NCI-H1105 (cell line): ENCODE measurements at places on chromosomes 2 and 18.

- no peak for DNase-seq
Observed at GRCh38 chr2:34936089-34936488, 1337.0 kb upstream of the FAM98A start.

DNA sequence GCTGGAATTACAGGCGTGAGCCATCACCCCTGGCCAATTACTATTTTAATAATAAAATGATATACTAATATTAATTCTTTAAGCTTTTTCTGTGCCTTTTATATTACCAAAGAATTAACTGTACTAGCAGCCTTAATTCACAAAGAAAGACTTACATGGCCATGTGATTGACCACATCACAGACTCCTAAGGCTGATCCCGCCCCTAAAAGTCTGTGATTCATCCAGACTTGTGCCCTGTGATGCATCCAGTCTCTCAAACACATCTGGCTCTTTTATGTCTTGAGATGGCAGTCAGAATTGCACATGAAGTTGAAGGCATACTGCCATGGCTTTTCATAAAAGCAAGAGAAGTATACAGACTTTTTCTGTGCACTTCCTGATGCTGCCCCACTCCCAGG lies 91.7 kb downstream of the DTNA start:
- DNase-seq = no peak

DNA sequence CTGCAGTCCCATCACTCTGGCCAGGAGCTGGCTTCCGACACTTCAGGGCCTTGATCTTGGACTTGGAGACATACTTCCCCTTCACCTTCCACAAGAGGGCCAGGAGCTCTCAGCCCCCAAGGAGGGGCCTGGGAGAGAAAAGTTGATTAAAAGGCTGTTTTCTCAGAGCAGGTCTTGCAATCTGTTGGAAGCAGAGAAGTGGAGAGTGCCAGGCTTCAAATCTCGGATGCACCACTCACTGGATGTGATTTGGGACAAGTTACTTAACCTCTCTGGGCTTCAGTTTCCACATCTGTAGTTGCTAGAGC lies 255.3 kb downstream of the CYP26B1 start:
- no peak for DNase-seq

- DNase-seq = no peak
Observed at GRCh38 chr2:165173215-165173614, 30.6 kb downstream of the SCN3A start.

- DNase-seq = no peak
Observed at GRCh38 chr2:71721669-71722068, 268.3 kb downstream of the DYSF start.

DNA sequence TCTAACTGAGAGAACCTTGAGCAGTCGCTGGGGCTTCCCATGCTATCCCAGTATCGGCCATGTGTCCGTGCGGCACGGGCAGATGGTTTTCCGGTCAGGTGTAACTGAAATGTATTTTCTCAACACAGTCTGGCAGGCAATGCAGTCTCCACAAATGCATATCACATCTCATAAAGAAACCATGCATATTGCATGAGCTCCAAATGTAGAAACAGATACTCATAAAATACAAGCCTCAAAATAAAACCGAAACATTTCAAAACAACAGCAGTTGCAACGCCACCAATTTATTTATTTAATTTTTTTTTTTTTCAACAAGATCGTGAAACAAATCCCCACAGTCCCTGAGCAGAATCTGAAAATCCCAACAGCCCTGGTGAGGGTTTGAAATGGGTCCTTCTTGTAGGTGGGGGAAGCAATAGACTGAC lies 299.4 kb downstream of the LPIN1 start:
- DNase-seq = no peak

- no peak for DNase-seq
Observed at GRCh38 chr2:111689941-111690340, 194.1 kb downstream of the ANAPC1 start.

GRCh38 chr2:203690117-203690431 lies 16.4 kb upstream of the CD28 start:
- DNase-seq = no peak

GRCh38 chr2:109348190-109348589 lies 219.2 kb downstream of the SH3RF3 start:
- no peak for DNase-seq

DNA sequence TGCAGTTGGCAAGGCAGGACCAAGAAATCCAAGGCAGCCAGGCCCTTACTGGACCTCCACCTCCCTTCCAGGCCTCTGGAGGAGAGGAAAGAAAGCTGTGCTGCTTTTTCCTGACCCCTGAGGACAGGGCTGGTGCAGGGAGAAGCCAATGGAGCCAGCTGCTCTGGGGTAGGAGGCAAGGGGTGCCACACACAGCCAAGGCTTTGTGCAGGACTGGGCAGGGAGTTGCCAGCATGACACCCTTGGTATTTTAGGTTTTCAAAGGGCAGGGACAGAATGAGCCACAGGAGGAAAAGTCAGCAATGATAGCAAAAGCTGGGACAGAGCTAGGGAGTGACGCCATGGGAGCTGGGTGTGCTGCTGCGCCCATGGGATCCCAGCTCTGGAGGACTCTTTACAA lies 22.9 kb downstream of the CCT7 start:
- DNase-seq = no peak

GRCh38 chr2:232653441-232653840 lies 20.0 kb downstream of the EFHD1 start:
- DNase-seq = no peak

GRCh38 chr2:71575966-71576365 lies 122.6 kb downstream of the DYSF start:
- no peak for DNase-seq

DNA sequence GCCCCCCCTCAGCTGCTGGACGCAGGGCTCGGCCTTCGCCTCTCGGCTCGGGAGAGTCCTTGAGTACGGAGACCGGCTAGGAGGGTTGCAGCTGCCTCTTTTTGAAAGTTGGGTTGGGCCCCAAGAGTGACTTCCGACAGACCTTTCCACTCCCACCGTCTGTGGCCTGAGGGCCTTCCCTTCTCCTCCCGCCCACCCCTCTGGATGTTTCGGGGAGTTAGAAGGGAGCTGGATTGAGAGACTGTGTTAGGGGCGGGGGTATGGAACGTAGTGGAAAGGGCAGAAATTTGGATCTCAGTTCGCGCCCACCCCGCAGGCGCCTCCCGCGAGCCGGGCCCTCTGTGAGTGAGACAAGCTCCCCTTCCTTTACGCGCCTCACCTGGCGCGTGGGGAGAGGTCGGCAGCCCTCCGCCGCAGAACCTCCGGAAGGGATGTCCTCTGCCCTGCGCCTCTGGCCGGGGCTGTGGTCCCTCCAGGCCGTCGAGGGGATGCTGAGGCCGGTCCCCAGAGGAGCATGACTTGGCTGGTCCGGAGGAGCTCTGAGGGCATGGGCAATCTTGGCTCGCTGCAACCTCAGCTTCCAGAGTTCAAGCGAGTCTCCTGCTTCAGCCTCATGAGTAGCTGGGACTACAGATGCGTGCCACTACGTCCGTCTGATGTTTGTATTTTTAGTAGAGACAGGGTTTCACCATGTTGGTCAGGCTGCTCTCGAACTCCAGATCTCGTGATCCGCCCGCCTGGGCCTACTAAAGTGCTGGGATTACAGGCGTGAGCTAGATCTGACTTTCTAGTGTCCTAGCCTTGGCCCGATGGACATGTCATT lies 15.9 kb downstream of the C2orf74 start:
- DNase-seq = no peak
